ENCODE measurements at places on chromosomes 5 and 9.
A peak's percentile ranks its signal among the peaks of the same experiment; 100 is the strongest.

DNA sequence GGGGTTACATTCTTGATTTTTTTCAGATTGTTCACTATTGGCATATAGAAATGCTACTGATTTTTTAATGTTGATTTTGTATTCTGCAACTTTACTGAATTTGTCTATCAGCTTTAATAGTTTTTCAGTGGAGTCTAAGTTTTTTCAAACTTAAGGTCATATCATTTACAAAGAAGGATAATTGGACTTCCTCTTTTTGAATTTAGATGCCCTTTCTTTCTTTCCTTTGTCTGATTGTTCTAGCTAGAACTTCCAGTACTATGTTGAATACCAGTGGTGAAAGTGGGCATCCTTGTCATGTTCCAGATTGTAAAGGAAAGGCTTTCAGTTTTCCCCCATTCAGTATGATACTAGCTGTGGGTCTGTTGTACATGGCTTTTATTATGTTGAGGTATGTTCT, 49.3 kb downstream of the SREK1 start:
- DNase-seq: no peak

- peak; percentile 59 for DNase-seq
These were observed 26.4 kb upstream of the CARNMT1 start for GRCh38 chr9:75054368-75055001.

- DNase-seq: peak; percentile 44
These were observed at the start of gene OCLN for GRCh38 chr5:69492391-69492922. Gene OCLN (plus strand): TSS chr5:69492790. CDS start chr5:69504245, 11,455 bp downstream.

- no peak for DNase-seq
These were observed 4.4 kb upstream of the EBF1 start for GRCh38 chr5:159104051-159104651.

- DNase-seq: peak; percentile 87
These were observed 131.3 kb downstream of the SEC61B start for GRCh38 chr9:99353408-99353807.

DNA sequence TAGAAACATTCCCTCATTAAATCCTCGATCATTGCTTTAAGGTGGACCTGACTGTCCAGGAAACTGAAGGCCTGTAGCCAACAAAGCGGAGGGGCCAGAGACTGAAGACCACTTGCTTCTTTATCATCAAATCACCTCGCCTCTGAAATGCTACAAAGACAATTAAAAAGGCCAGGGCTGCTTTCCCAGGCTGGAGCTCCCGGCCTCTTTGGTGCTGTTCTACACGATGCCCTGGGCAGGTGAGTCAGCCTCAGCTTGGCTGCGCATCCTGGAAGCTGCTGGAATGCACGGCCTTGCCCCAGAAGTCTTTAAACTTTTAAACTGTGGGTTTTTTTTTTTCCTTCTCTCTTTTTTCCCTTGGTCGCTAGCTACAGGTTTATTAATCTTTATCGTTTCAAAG, 46.5 kb downstream of the SH3PXD2B start:
- peak; percentile 71 for DNase-seq

- peak; percentile 87 for DNase-seq
These were observed 178.5 kb downstream of the C9orf152 start for GRCh38 chr9:110029429-110029955.

DNA sequence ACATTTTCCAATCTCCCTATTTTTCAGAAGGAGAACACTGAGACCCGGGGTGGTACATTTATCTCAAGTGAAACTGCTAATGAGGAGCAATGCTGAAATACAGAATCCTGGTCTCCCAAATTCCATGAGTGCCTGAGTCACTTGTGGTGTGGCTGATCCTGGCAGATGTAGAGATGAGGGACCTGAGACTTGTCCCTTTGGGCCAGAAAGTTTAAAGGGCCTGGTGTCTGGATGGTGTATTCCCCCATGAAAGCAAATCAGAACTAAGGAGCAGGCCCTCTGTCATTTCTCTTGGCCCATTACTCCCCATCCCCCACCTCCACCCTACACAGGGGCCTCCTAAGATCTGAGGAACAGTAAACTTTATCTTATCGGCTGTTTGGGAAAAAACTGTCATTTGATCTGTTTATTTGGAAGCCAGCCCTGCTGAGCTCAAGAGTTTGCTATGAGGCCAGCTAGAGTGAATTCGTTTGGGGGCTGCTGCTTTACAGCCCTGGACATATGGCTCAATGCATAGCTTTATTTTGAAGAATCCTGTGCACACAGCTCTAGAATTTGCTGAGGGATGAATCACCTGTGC, 140.3 kb downstream of the LHFPL2 start:
- no peak for DNase-seq

DNA sequence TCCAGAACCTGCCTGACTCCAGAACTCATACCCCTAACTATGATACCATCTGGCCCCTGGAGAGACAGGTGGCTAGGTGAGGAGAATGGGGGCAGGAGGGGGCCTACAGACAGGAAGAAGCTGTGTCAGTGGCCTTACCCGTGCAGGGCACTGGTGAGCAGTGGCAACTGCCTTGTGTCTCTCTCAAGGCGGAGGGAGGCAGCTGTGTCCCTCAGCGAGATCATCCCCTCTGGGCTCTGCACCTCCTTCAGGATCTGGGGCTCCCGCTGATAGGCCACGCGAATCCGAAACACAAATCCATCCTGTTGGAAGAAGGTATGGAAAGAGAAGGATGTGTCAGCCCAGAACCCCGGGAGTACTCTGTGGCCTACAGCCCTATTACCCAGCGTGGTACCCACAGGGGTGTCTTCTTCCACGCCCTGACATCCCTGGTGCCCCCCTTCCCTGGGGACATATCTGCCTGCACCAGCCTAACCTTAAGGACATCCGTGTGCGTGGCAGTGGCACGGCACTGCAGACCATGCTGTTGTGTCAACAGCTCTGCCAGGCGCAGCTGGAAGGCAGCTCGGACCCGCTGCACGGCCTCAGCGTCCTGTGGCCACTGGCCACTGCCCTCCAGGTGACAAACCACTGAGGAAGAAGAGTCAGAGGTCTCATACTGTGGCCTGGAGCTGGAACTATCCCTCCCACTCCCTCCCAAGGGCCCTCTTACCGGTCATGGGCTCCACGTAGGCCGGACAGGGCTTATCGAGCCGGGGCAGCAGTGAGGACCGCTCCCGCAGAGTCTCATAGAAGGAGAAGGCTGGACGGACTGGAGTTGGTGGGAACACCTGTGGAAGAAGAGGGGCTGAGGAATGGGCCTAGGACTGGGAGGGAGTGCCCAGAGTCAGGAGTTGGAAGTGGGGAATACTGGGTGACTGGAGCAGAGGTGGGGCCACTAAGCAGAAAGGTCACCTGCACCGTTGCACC, 7.8 kb downstream of the NOL6 start:
- DNase-seq: no peak

DNA sequence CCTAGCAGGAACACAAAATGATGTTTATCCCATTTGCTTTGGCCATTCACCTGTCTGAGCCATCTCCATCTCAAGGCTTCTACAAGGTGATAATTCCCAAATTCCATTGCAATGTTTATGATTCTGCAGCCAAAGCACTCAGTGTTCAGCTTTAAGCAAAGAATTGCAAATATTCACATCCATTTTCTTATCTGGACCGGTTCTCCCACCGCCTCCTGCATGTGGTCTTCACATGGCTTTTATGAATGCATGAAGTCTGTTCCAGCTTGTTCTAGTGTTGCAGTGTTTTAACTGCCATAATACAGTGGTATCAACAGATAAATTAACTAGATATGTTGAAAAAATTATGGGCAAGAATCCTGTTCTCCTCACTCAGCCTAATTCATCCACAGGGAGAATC, 443.0 kb upstream of the KLF4 start:
- peak; percentile 62 for DNase-seq

GRCh38 chr5:38167562-38167996, 90.8 kb upstream of the EGFLAM start:
- DNase-seq: peak; percentile 1

DNA sequence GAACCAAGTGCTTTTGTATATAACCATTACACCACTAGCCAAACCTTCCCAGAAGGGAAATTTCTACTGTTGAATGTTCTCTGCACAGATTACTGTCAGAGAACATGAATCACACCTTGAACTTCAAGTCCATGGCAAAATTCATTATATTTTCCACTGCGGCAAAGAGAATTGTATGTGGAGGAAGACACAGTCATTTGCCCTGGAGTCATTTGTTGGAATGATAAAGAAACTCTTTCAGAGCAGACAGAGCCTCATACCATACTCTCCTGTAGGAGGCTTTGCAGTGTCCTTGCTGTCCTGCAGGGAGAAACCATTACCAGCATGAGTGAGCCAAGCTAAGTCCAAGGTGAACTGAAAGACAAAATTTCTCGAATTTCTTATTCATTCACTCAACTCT, 369.0 kb downstream of the ARHGEF28 start:
- DNase-seq: peak; percentile 80

GRCh38 chr5:127515693-127516440, 1.6 kb upstream of the PRRC1 start:
- no peak for DNase-seq

- DNase-seq: no peak
These were observed 83.4 kb downstream of the CPLANE1 start for GRCh38 chr5:37165761-37166160.

- DNase-seq: no peak
These were observed 177.4 kb downstream of the SLC28A3 start for GRCh38 chr9:84163052-84163650.

DNA sequence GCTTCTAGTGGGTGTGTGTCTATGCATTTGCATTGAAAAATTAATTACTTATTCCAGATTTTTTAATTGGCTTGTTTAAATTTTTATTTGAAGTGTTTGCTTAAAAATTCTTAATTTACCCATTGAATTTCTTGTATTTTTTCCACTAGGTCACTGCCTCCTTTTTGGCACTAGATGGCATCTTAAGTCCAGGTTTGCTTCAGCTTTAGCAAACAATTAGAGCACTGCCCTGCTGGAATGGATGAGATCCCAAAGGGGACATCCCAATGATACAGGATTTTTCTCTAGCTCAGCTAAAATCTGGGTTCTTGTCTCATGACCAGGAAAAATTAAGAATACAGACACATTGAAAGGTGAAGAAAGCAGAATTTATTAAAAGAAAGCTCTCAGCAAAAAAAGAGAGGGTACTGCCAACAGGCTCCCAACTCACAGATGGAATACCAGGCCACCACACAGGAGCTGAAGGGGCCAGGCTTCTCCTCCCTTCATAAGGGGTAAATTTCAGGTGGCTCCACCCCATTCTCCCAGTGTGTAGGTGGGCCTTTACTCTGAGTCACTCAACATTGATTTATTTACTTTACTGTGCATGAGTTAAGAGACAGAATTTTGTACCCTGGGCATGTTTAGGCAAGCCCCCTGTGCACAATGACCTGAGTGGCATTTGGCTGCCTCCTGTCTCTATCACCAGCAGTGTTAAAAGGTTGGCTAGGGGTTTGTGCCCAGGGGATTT, 532.4 kb downstream of the ANXA1 start:
- DNase-seq: peak; percentile 32

- DNase-seq: no peak
These were observed 361.5 kb upstream of the CDH10 start for GRCh38 chr5:25006237-25006636.

GRCh38 chr5:80151890-80152289, 104.0 kb downstream of the SERINC5 start:
- no peak for DNase-seq

DNA sequence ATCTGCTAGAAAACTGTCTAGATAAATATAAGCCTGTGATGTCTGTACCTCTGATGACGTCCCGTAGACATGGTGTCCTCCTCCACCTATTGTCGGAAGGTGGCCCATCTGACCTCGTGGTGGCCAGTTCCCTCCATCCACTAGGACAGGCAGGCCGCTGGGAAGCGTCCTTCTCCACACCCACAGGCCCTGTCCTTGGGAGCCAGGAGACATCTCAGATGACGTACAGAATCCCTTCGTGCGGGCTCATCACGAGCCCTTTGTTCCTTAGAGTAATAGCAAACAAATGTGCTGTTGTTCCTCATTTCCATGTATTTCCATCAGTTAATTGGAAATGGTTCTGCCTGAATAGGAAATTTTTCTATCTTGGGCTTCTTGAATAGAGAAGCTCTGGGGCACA, 38.3 kb upstream of the TENT4A start:
- no peak for DNase-seq

GRCh38 chr9:135373151-135373685, 106.4 kb upstream of the PPP1R26 start:
- DNase-seq: no peak

GRCh38 chr9:110451726-110452125, 114.1 kb upstream of the TXNDC8 start:
- no peak for DNase-seq

DNA sequence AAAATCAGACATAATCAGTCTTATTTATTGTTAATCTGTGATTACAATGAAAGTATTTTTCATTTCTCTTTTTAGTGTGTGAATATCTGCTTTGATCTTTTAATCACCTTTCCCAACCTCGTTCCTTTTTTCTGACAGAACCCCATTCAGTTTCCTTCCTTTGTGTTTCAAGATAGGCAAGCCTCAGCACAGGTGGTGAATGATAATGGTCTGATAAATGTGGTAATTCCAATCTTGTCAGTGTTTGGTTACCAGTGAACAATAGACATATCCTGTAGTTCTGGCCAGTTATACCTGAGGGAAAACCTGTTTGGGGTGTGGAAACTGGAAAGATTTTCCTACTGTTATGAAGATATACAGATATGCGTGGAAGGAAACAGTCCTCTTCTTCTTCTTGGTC, 13.5 kb downstream of the STX17 start:
- no peak for DNase-seq

GRCh38 chr5:5781335-5781734, 358.9 kb downstream of the ICE1 start:
- no peak for DNase-seq

DNA sequence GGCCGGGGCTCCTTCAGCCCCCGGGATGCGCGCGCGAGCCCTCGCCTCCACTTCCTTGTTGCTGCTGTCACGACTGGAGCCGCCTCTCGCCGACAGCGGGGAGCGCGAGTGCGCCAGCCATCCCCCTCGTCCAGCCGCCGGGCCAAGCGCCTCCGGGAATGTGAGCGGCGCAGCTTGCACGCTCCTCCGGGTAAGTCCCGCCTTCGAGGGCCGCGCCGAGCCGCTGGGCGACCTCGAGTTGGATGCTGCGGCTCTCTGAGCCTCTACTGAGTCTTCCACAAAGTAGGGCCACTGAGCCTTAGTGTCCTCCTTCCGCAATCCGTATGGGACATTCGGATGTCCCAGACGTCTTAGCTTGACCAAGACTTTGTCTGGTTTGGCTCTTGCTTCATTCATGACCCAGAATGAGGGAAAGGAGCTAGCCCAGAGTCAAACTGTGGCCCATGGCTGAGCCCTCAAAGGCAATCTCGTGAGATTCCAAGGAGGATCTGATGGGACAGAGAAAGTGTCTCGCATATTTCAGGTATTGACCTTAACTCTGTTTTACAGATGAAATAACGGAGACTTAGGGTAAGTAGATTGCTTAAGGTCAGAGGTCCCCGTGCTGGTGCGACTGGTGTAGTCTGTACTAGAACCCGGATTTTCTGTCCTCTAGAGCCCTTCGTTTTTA, 586 bp downstream of the HMGXB3 start:
- peak; percentile 77 for DNase-seq

DNA sequence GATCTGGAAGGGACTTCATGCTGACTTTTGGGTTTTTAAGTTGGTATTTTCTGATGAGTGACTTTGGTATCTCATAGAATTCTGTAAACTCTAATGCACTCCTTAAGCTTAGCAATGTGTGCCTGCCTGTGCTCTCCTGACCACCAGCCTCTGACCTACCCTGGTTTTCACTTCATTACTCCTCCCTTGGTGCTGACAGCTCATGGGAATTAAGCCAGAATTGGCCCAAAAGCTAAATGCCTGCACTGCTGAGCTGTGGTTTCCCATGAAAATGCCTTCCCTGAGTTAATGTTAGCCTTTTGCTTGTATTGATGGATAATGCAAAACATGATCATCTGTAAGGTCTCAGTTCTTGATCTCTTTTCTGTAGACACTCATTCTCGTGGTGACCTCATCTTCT, 308.0 kb downstream of the DOCK8 start:
- DNase-seq: no peak

GRCh38 chr5:126104951-126105350, 318.3 kb upstream of the GRAMD2B start:
- no peak for DNase-seq
